ENCODE measurements at places on chromosomes 3 and 15. TPM values are rescaled to one million over a fixed set of nuclear protein-coding genes. Genes with fewer than 3 reads are reported as not detected.

STAB1 gene
- total RNA-seq = 0.16 TPM

DUOX1 gene
- not detected for total RNA-seq

GNAT1 gene
- 4.4 TPM for total RNA-seq

HCN4 gene
- total RNA-seq = not detected

CHST2 gene
- total RNA-seq = 5.1 TPM

TRPM1 gene
- total RNA-seq = not detected

MESP2 gene
- total RNA-seq = 0.42 TPM

PLXND1 gene
- 44.2 TPM for total RNA-seq

FSIP1 gene
- total RNA-seq = 0.37 TPM

GOLGA6B gene
- total RNA-seq = 0.21 TPM

POLQ gene
- 0.16 TPM for total RNA-seq

CDCP1 gene
- total RNA-seq = 2.7 TPM

MUC20 gene
- total RNA-seq = 0.96 TPM

RSL24D1 gene
- total RNA-seq = 71.8 TPM

RTP3 gene
- total RNA-seq = not detected

PROS1 gene
- total RNA-seq = 68.5 TPM

All from myocyte (in vitro differentiated cells).